ENCODE measurements at places on chromosomes 12 and 14.

DNA sequence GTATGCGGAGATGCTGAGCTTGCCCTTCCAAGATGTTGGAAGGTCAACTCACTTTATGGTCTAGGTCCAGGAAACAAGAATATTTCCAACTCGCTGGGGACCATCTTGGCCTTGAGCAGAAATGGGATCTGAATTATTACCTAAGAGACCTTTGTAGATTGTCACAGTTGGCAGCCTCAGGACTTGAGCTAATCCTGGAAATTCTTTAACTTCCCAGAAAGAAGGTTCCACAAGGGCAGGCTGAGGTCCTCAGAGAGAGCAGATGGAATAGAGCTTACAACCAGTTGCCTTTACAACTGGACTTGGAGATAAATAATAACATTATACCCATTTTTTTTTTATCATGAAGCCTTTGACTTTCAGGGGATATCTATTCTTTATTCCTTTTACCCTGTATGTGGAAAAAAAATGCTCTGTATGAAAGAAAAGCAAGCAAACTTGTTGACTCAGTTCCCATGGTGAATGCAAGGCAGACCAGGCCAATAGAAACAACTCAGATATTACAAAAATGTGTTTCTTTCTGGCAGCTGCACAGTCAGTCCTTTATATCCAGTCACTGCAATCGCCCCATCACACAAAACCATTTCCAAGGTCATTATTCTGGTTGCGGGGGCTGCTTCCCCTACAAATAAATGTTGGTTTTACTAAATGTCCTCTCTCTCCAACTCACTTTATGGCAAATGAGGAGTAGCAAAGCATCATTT is 401.4 kb downstream of the ZFP36L1 start:
- DNase-seq: no peak

GRCh38 chr12:123151457-123152454 is 866 bp upstream of the PITPNM2 start:
- no peak for DNase-seq

GRCh38 chr14:87411370-87411769 is 581.6 kb downstream of the GALC start:
- DNase-seq: no peak

- no peak for DNase-seq
Measured at GRCh38 chr14:54040846-54041245, 84.2 kb upstream of the BMP4 start.

GRCh38 chr14:71487449-71487848 is 444.8 kb upstream of the RGS6 start:
- DNase-seq: no peak

- no peak for DNase-seq
Measured at GRCh38 chr12:119373001-119373400, 38.5 kb downstream of the CCDC60 start.

DNA sequence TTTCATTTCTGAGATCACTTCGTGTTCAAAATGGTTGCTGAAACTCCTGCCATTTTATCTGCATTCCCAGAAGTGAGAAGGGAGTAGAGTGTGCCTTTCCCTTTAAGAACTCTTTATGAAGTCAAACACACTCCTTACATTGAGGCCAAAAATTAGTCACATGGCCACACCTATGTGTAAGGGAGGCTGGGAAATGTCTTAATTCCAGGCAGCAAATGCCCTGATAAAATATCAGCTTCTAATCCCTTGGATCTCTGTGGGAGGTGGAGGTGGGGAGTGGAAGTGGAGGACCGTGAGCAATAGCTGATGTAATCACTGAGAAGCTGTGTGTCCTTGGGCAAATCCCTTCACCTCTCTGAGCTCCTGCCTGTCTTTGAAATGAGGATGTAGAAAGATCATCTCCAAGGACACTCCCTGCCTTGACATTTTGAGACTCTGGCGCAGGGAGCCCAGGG is 22.7 kb upstream of the ANKRD9 start:
- DNase-seq: no peak

All from activated naive CD4-positive, alpha-beta T cell treated with Interleukin-2 at 50 U/mL for 16 hours (primary cell).